ENCODE measurements at places on chromosomes 7 and 10.
A peak's percentile ranks its signal among the peaks of the same experiment; 100 is the strongest.

- no peak for DNase-seq
Observed at GRCh38 chr7:92904244-92905131, 68.1 kb upstream of the CDK6 start.

- no peak for DNase-seq
Observed at GRCh38 chr10:88389456-88389855, 193.7 kb downstream of the RNLS start.

DNA sequence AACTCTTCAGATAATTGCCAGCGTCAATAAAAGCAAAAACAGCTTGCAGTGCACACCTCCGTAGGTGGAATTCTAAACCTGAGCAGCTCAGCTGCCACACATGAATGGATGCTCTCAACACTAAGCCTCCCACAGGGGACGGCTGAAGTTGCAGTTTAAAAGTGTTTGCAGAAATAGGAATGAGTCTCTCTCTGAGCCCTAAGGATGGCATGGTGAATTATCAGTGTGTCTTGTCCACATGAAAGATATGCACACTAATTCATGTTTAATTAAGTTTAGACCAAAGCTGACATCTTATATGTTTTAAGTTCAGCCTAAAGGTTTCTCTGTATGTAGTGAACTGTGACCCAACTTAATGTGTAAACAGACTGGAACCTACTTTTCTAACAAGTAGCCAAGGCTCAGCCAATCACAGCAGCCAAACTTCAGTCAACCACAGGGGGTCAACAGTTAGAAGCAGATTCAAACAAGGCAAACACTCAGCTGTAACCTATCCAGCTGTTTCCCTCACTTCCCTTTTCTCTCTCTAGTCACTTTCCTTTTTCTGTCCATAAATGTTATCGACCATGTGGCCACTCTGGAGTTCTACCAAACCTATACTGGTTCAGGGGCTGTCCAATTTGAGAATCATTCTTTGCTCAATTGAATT is 38.1 kb downstream of the CTTNBP2 start:
- DNase-seq: peak; percentile 18

DNA sequence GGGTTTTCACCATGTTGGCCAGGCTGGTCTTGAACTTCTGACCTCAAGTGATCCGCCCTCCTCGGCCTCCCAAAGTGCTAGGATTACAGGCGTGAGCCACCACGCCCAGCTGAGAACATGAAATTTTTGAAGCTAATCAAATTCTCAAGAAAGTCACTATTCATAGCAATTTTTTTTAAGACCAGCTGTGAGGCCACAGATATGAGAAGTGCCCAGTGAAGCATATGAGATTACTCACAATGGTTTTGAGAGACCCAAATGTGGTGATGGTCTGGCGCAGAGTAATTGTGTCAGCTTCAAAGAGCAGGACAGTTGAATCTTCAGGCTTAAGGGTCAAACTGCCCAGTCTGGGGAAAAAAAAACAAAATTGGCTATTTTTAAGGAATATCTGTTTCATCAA is 16.2 kb downstream of the NCOA4 start:
- DNase-seq: no peak

- no peak for DNase-seq
Observed at GRCh38 chr7:157817944-157818700, 481.3 kb downstream of the DNAJB6 start.

DNA sequence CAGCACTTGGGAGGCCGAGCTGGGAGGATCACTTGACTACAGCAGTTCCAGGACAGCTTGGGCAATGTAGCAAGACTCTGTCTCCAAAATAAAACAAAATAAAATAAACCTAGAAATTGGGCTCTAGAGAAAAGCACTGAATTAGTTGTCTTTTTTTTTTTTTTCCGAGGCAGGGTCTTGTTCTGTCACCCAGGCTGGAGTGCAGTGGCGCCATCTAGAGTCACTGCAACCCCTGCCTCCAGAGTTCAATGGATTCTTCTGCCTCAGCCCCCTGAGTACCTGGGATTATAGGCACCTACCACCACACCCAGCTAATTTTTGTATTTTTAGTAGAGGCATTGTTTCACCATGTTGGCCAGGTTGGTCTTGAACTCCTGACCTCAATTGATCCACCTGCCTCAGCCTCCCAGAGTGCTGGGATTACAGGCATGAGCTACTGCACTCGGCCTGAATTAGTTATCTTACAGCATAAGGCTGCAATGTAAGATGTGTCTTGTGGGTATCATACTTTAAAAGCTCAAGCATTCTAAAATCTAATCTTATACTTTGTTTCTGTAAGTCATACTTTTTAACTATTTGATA is 12.8 kb downstream of the MEIG1 start:
- DNase-seq: no peak

DNA sequence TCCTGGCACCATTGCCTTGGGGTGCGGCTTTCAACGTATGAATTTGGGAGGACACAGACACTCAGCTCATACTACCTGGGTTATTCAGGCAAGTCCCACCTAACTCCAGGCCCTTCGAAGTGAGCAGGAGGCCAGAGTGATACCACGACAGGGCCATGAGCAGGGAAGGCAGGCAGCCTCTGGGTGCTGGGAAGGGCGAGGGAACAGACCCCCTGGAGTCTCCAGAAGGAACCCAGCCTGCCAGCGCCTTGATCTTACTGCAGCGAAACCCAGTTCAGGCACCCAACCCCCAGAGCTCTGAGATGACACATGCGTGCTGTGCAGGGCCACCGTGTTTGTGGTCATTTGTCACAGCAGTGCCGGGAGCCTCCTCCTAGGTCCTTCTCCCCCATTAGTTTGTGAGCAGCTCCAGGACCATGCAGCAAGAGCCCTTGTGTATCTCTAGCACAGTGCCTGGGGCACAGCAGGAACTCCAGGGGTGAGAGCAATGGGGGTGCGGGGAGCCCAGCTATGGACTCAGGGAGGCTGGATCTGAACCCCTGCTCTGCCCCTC is 7.7 kb upstream of the INSIG1 start:
- DNase-seq: no peak

DNA sequence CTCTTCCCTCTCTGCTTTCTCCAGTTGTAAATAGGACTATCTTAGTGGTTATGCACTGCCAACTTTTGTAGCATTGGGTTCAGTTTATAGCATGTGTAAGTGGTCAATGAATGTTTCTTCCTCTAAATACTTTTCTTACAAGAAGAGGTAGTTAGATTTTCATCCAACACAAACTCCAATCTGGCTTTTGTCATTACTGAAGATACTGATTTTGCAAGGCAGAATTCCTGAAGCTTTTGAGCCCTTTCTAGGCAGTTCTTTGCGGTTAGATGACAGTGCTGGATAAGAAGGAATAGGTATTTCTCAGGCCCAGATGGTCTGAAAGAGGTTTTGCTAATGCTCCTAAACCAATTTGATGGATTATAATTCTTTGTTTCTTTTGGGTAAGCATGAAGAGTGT is 60.5 kb downstream of the BICC1 start:
- DNase-seq: no peak

- no peak for DNase-seq
Observed at GRCh38 chr7:101998906-101999240, 181.4 kb downstream of the CUX1 start.

DNA sequence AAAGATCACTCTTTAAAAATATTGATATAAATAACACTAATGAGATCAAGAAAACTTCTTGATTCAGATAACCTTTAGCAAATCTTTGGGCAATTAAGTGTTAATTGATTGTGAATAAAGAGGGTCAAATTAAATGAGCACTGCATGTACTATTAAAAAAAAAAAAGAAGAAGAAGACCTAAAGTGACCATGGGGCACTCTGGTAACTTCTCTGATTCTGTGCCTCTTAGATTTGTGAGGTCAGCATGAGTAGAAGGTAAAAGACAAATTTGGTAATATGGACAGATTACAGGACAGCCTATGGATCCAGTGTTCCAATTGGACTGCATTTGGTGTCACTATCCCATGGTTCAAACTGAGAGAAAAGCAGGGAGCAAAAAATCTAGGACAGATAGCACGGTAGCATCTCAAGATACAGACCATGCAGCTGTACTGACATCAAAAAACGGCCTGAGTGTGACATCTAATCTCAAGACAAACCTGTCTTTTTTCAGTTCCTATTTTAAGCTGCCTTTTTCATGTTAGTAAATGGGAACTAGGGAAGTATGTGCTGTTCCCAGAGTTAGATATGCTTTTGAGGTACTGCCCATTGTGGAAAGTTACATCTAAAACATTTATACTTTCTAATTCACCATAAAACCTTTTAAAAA is 128.0 kb downstream of the KCND2 start:
- no peak for DNase-seq

DNA sequence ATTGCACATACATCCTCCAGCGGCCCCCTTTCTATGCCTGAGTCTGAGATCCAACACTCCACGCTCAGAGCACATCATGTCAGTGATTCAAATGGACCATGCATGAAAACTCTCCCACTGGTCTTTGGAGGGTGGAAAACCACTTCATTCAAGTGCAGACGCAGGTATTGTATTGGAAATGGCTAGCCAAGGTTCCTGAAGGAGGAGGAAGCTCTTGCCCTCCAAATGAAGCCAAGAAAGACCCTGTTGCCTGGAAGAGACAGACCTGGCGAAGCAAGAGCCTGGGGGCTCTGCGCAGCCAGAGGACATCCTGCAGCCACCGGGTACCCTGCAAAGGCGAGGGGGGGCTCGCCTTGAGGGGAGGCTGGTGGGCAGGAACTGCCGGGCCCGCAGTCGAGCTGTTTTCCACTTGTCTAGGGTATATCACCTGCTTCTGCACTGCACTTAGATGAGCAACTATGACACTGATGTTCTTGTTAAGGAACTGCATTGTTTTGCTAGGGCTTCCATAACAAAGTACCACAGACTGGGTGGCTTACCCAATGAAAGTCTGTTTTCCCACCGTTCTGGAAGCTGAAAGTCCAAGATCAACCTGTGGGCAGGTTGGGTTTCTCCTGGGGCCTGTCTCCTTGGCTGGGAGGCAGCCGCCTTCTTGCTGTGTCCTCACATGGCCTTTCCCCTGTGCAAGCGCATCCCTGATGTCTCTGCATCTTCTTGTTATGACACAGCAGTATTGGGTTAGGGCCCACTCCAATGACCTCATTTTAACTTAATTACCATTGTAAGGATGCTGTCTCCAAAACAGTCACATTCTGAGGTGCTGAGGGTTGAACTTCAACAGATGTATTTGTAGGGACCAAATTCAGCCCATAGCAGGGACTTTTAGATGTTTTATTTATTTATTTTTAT is 233.4 kb downstream of the ARHGAP12 start:
- DNase-seq: no peak
